Spinal cord (tissue), 10 donors: ENCODE measurements at places on chromosomes 7 and 10.
A peak's percentile ranks its signal among the peaks of the same experiment; 100 is the strongest.

GRCh38 chr7:158966780-158967390 lies 110.5 kb downstream of the DYNC2I1 start:
- no peak overlapping the region for H3K27ac ChIP-seq
- DNase-seq, result no peak
- no peaks in the 10 kb centered on the region for H3K27me3 ChIP-seq
- H3K36me3 ChIP-seq, result no peaks in the 10 kb centered on the region
- no peak overlapping the region for H3K4me3 ChIP-seq
- H3K4me1 ChIP-seq, result peaks cover 4% of the 10 kb centered on the region

GRCh38 chr10:86104611-86105145 lies 261.9 kb downstream of the GRID1 start:
- H3K27me3 ChIP-seq, result no peaks in the 10 kb centered on the region
- H3K36me3 ChIP-seq, result no peaks in the 10 kb centered on the region
- no peak overlapping the region for H3K4me3 ChIP-seq

DNA sequence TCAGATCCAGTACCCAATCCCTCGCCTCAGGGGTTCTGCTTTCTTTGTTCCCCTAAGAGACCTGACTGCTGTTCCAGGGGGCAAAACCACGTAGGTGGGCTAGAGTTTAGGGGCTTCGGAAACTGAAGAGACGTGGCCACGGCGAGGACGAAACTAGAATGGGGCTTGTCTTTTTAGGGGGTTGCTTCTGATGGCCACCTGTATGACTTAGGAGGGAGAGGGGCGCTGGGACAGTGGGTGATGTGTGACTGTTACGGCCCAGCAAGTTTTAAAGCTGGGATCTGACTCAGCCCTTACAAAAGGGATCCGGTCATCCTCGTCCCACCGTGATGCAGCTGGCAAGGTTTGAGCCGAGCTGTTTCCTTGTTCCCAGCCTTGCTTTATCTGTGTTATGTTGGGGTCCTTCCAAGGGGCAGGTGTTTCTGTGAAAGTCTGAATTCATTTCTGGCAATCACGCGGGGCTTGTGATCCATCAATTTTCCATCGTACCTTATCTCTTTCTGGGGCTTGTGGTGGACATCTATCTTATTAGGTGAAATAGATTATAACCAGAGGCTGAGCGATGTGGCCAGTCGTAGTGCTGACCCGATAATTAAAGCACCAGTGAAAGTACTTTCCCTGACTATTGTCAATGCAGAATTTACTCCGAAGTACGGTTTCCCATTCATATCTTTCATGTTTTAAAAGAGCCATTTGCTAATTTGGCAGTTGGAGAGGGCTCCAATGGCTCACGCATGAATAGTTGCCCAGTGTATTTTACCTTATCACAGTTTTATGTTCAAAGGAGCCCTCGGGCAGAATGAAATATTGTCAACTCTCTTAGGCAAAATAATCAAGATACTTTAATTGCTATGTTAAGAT lies 830 bp downstream of the MET start:
- no peak for DNase-seq
- peak overlapping the region; percentile 77 for H3K4me3 ChIP-seq
- no peaks in the 10 kb centered on the region for H3K36me3 ChIP-seq
- peaks cover 22% of the 10 kb centered on the region for H3K27me3 ChIP-seq
- H3K4me1 ChIP-seq, result peaks cover 12% of the 10 kb centered on the region

- H3K27me3 ChIP-seq, result no peaks in the 10 kb centered on the region
- no peak overlapping the region for H3K27ac ChIP-seq
- H3K36me3 ChIP-seq, result no peaks in the 10 kb centered on the region
- H3K4me1 ChIP-seq, result no peaks in the 10 kb centered on the region
- H3K4me3 ChIP-seq, result no peak overlapping the region
Observed at GRCh38 chr7:88111140-88111743, 108.6 kb downstream of the SRI start.

DNA sequence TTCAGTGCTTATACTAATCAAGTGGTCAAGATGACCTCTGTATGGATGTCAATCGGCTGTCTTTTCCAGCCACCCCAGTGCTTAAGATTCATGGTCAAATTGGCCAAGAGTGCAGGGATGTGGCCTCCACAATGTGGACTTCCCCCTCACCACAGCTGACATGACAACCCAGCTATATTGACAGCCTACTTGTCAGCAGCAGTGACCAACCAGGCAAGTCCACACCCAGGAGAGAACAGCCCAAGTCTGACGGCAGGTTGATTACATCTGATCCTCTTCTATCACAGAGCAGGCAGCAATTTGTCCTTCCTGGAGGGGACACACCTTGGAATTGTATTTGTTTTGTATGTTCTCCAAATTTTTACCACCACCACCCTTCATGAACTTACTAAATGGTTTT lies 8.2 kb upstream of the ERVW-1 start:
- no peak overlapping the region for H3K27ac ChIP-seq
- no peaks in the 10 kb centered on the region for H3K27me3 ChIP-seq
- no peak overlapping the region for H3K4me3 ChIP-seq

GRCh38 chr10:58641095-58641531 lies 128.4 kb downstream of the BICC1 start:
- no peak overlapping the region for H3K4me3 ChIP-seq
- H3K4me1 ChIP-seq, result no peaks in the 10 kb centered on the region
- no peaks in the 10 kb centered on the region for H3K27me3 ChIP-seq

GRCh38 chr7:157523766-157524421 lies 187.1 kb downstream of the DNAJB6 start:
- no peaks in the 10 kb centered on the region for H3K27me3 ChIP-seq
- peaks cover 20% of the 10 kb centered on the region for H3K4me1 ChIP-seq
- no peak overlapping the region for H3K4me3 ChIP-seq
- no peak for DNase-seq
